RWPE1 (cell line): ENCODE measurements at places on chromosomes 13 and 19.
A peak's percentile ranks its signal among the peaks of the same experiment; 100 is the strongest.

DNA sequence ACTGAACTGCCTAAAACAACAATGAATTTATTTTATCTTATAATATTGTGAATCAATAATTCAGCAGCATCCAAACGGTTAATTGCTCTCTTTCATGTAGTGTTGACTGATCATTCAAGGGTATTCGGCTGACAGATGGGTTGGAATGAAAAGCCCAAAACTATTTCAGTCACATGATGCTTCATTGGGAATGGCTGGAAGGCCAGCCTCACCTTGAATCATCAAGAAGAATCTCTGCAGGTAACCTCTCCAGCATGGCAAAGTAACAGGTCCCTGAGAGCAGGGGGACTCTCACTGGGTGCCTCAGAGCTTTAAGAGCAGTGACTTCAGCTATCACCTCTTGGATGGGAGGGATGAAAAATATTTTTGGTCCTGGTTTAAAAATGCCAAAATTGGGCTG lies 1395.7 kb downstream of the OLFM4 start:
- DNase-seq = no peak

DNA sequence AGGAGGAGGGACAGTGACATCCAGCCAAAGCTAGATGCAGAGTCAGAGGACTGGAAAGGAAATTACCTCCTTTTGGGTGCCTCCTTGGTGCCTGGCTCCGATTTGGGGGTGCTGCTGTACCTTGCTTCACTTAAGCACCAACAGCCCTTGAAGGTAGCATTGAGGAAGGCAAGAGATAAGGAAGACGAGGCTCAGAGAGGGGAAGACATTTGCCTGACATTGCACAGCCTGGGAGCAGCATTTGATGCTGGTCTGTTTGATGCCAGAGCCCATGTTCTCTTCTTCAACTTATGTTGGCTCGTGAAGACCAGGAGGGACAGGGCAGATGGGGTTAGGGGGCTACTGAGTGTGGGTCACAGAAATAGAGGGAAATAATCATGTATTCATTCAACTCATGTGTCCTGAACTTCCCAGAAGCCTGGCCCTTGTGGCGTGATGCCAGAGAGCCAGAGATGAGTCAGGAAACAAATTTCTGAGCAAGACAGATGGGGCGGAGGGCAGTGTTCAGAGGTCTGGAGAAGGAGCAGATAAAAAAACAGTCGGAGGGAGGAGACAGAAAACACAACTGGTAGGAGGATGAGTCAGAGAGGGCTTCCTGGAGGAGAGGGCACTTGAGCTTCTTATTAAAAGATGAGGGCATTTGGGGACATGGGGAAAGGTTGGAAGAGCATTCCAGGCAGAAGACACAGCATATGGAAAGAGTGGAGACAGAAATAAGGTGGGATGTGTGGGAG lies 3.0 kb upstream of the C19orf81 start:
- DNase-seq = peak; percentile 64

GRCh38 chr13:63189712-63190111 lies 1774.1 kb upstream of the PCDH20 start:
- no peak for DNase-seq

GRCh38 chr13:102905905-102906771 lies 60.3 kb downstream of the ERCC5 start:
- no peak for DNase-seq

- DNase-seq = no peak
These were observed 41.2 kb downstream of the USP12 start for GRCh38 chr13:27130223-27130978.
